ENCODE measurements at places on chromosomes 3 and 15.

- no peak for DNase-seq
Measured at GRCh38 chr3:16761571-16761970, 123.2 kb upstream of the PLCL2 start.

DNA sequence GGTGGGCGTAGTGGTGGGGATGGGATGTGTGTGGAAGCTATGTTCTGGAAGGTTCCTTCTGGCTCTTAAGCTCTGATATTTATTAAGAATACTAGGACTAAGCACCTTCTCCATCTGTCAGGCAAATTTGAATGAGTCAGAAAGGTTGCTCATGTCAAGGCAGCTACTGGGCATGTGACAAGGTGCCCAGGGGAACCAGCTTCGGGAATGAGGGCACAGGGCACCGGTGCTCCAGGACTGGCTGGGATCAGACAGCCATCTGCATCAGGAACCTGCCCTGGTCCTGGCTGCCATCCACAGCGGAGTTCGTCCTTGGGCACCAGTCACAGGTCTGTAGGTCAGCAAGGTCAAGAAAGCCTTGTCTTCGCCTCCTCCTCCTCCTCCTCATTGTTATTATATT is 32.5 kb downstream of the CA12 start:
- no peak for DNase-seq

DNA sequence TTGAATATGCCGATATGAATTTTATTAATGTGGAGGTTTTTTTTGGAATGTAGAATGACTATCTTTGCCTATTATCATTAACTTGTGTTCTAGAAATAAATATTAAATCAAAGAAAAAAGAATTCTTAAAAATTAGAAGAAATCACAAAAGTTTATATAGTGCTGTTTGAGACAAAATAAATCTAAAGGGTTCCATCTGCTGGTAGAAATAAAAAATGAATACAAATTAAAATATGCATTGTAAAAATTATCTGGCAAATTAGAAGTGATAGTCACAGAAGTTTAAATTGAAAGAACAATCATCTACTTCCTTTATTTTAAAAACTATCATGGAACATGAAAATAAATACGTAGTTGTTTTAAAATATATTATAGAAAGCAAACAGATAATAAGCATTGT is 22.7 kb upstream of the ZBTB20 start:
- DNase-seq: no peak

GRCh38 chr3:15289661-15290060 is 42.7 kb downstream of the SH3BP5 start:
- no peak for DNase-seq

DNA sequence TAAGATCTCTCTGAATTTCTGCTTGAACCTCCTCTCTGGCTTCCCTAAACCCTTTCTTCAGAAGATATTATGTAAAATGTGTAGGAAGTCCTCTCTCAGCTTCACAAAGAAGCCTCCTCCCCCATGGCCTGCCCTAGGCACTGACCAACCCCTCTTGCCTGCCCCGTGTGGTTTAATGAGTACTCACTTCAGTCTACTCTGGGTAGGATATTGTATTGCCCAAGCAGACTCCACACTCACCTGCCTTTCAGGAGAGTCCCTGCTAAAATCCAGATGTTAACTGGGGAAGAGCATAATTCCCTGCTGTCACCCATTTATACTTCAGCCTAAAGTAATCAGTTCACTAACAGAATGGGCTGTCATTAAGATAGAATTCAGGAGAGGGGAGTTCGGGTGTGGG is 2.6 kb upstream of the AGBL1 start:
- no peak for DNase-seq

DNA sequence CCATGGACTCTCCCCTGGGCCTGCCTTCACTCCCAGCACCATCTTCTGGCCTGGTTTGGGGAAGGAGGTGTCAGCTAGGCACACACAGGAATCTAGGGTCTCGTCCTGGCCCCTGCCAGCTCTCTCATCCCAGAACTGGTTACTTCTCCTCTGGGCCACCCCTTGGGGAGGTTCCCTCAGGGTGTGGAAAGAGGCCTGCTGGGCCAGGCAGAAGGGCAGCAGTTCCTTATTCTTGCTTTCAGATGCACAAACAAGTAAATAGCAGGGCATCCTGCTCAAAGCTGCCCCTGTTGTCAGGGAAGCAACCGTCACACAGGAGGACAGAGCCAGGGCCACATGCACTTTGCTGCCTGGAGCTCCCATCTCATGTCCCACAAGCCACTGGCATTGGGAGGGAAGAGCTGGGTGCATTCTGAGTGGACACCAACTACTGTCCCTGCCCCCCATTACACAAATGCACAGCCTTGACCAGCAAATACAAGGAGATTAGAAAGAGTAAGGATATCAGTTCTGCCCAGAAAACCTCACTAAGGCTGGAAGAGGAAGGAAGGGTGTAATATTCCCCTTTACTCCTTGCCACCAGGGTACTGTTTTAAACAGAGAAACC is 108.8 kb upstream of the HACD2 start:
- no peak for DNase-seq

DNA sequence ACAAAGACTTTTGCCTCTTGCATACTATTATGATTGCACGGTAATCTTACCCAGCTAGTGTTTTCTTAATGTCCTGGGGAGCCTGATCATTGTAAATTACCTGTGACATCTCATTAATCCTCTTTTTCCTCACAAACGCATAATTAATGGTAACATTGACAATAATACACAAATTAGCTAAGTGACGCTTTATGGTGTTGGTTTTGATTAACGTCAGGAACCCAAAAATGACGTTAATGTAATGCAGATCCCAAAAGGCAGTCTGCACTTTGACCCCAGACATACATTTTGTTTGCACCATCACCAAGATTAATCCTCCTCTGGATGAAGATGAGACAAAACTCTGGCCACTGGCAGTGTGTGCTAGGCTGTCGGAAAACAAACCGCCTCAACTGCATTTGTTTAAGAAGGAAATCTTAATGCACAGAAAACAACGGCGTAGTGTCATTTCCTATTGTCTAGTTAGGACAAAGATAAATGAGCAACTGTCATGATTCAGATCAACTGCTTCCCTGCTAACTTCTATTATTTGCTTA is 83.9 kb upstream of the CDIN1 start:
- DNase-seq: no peak

- no peak for DNase-seq
Measured at GRCh38 chr15:59657635-59658125, 365 bp upstream of the GTF2A2 start.

GRCh38 chr15:29126821-29127461 is 142.7 kb downstream of the NSMCE3 start:
- DNase-seq: no peak

DNA sequence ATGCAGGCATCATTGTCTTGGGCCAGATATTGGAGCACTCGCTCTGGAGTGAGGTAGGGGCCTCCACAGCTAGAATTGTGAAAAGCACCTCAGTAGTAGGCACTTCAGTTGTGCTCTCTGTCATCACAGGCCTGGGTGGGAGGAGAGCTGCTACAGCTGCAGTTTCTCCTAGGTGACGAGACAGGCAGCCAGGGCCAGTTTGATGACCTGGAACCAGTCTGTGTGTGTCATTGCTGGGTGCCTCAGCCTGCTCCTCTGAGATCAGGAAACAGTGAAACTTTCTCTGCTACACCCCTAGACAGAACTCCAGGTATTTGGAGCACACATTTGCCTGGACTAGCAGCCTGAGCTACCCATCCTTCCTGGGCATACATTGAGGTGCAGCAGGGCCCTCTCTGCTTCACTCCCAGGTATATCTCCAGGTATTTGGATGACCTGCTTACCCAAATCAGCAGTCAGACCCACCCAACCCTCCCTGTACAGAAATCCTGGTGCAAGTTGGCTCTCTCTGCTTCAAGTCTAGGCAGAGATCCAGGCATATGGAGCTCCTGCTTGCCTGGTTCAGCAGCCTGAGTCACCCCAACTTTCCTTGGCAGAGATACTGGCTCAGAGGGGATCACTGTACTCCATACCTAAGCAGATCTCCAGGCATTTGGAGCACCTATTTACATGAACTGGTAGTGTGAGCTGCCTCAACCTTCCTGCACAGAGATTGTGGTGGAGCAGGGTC is 54.3 kb upstream of the SGO1 start:
- DNase-seq: no peak

GRCh38 chr15:50968353-50968752 is 59.9 kb downstream of the AP4E1 start:
- no peak for DNase-seq

GRCh38 chr3:11212784-11213183 is 58.5 kb downstream of the HRH1 start:
- no peak for DNase-seq

DNA sequence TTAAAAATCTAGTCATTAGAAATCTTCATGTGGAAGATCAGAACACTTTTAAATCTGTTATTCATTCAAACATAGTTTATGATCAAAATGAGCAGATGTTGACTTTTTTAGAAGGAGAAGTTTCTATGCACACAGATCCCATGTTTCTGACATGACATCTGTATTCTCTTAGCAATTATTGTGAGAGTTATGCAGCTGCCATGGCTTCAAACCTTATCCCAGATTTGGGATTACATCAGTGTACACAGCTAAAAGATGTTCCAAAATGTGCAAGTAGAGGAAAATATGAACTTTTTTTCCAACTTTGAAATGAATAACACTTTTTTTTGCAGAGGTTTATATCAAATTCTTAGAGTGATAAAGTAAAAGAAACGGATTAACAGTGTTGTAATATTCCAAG is 1166.9 kb downstream of the ZPLD1 start:
- no peak for DNase-seq

- no peak for DNase-seq
Measured at GRCh38 chr15:59722476-59722875, 33.4 kb upstream of the BNIP2 start.

- DNase-seq: no peak
Measured at GRCh38 chr3:64985072-64985471, 297.3 kb upstream of the ADAMTS9 start.

- no peak for DNase-seq
Measured at GRCh38 chr3:43410592-43410991, 124.3 kb downstream of the SNRK start.

GRCh38 chr15:81265944-81266775 is 57.8 kb downstream of the STARD5 start:
- peak; percentile 36 for DNase-seq

GRCh38 chr3:61493339-61493738 is 68.0 kb upstream of the PTPRG start:
- DNase-seq: no peak

DNA sequence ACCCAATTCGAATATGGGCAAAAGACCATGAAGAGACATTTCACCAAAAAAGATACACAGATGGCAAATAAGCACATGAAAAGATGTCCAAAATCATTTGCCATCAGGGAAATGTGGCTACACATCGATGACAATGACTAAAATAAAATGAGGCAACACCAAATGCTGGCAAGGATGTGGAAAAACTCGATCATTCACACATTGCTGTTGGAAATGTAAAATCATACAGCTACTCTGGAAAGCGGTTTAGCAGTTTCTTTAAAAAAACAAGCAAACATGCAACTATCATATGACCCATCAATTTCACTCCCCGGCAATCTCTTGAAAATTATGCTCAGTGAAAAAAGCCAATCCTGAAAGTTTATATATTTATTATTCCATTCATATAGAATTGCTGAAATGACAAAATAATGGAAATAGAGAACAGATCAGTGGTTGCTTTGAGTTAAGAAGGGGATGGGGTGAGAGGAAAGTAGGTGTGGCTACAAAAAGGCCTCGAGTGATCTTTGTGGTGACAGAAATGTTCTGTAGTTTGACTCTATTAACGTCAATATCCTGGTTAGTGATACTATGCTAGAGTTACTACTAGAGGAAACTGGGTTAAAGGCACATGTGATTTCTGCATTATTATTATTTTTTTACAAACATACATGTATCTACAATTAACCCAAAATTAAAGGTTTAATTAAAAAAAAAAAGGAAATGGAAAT is 45.0 kb downstream of the DLG1 start:
- DNase-seq: no peak

GRCh38 chr15:67177752-67178151 is 76.7 kb downstream of the AAGAB start:
- DNase-seq: no peak

GRCh38 chr3:141401573-141402475 is 33.5 kb downstream of the ZBTB38 start:
- no peak for DNase-seq

DNA sequence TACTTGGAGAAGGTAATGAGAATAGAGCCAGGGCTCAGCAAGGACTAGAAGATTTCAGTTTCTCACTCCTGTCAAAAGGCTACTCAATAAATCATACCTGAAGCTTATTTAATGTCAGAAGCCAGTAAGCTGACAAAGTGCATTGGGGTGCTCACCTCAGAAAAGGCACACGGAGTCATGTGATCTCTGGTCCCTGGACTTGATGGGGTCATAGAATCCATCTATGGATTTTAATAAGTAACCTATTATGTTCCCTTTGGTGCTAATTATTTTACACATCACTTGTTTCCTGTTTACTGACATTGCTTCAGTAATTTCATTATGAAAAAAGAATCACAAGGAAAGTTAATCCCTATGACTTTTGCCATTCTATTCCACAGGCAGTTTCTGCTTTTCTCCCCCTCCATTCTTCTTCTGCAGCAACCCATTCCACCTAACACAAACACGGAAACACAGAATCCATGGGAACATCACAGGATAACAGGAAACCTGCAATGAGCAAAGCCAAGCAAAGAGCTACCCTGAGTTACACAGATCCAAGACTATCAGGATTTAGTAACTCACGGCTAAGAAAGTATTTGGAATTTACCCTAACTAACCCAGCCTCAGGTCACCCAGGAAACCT is 159.6 kb downstream of the MEIS2 start:
- no peak for DNase-seq

DNA sequence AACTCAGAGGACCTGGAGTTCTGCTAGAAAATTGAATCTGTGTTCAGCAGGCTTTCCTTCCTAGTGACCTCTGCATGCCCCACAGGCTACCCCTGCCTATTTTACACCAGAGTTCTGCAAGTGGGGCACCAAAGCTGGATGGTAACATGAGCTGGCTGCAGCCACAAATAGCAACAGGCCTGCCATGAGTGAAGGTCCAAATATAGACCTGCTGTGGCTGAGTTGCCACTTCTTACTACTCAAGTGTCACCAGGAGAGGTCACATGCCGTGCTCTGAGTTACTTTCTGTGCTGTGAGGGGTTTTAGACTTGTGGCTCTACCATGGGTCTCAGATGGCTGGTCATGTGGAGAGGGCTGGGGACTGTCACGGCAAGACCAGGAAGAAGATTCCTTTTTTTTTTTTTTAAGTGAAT is at the start of gene FSD2:
Gene FSD2, minus strand, starts transcription at position 76 of the 413 bp plus-strand sequence. CDS start 18,679 bp downstream, outside the sequence.
- DNase-seq: no peak

DNA sequence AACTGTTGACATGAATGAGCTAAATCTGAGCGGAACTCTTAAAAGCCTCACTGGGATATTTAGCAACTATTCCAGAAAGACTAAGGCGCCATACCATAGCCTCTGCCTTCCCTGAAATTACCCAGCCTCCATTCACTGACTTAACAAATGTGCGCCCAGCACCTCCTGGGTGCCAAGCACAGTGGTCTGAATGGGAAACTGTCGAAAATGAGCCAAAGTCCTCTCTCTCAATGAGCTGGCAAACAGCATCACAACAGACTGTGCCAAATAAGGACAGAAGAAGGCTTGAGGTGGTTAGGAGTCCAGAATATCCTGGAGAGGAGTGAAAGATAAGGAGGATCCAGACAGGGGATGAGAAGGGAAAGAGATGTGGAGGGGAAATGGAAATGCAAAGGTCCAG is 332.4 kb downstream of the MAGI1 start:
- DNase-seq: no peak

GRCh38 chr3:21919383-21919782 is 168.4 kb upstream of the ZNF385D start:
- DNase-seq: no peak

Data from SHP77 treated with DMSO at 0.1 percent for 48 hours (cell line).